ENCODE measurements at places on chromosomes 5 and 9. TPM values are rescaled to one million over a fixed set of nuclear protein-coding genes. Genes with fewer than 3 reads are reported as not detected.

Gene PCSK1
- total RNA-seq = not detected

Gene SLC36A3
- not detected for total RNA-seq

Gene ZNG1E
- 32.7 TPM for total RNA-seq

Gene FRRS1L
- 0.30 TPM for total RNA-seq

Gene CTXN3
- total RNA-seq = not detected

Gene PAX5
- not detected for total RNA-seq

Gene FOXD4L5
- total RNA-seq = 0.27 TPM

Gene CREB3
- 51.5 TPM for total RNA-seq

Gene POU5F2
- 0.35 TPM for total RNA-seq

Gene RASEF
- total RNA-seq = 0.33 TPM

DNA sequence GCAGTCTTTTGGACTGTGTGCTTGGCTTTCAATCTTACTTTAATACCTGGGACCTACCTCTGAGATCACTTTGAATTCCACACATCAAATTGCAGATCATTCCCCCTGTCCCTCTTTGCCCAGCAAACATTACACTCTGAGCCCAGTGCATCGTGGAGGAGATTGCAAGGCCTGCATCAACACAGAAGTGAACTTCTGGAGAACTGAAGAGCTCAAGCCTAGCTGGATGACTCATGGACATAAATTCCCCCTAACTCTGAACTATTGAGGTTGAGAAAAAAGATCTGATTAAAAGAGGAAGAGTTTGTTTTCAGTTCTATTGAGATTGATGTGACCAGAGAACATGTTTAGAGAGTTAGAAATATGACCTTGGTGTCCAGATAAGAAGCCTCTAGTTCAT is 316.0 kb upstream of the DMAC1 start:
- H3K4me3 ChIP-seq = no peak overlapping the region
- H3K27ac ChIP-seq = no peak overlapping the region
- no peaks in the 10 kb centered on the region for H3K4me1 ChIP-seq
- no peaks in the 10 kb centered on the region for H3K36me3 ChIP-seq

- no peak overlapping the region for H3K27ac ChIP-seq
- no peaks in the 10 kb centered on the region for H3K27me3 ChIP-seq
- H3K4me1 ChIP-seq = no peaks in the 10 kb centered on the region
- no peak for DNase-seq
- H3K4me3 ChIP-seq = no peak overlapping the region
Measured at GRCh38 chr9:13020146-13021040, 245.6 kb downstream of the LURAP1L start.

DNA sequence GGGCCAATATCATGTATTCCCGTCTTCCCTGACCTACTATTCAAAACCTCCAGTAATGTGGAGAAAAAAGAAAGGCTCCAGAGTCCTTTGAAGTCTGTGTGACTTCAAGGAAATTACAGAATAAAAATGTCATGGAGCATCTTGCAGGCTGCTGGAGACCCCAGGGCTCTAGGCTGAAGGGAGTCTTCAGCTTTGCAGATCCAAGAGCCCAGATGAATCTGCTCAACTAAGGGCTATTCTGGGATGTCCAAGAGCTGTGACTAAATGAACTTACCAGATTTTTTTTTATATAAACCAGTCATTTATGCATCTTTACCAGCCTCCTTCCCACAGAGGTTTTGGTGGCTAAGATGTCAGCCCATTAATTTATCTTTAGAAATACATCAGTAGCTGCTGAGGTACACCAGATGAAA is 167.3 kb downstream of the MUSK start:
- H3K27me3 ChIP-seq = no peaks in the 10 kb centered on the region
- H3K27ac ChIP-seq = no peak overlapping the region
- no peak for DNase-seq
- no peaks in the 10 kb centered on the region for H3K4me1 ChIP-seq

- H3K4me3 ChIP-seq = no peak overlapping the region
- H3K36me3 ChIP-seq = no peaks in the 10 kb centered on the region
- no peak overlapping the region for H3K27ac ChIP-seq
- H3K27me3 ChIP-seq = no peaks in the 10 kb centered on the region
- no peak for DNase-seq
- H3K4me1 ChIP-seq = no peaks in the 10 kb centered on the region
Measured at GRCh38 chr9:110531776-110532175, 47.8 kb downstream of the SVEP1 start.

- peaks cover 97% of the 10 kb centered on the region for H3K27me3 ChIP-seq
- H3K4me1 ChIP-seq = no peaks in the 10 kb centered on the region
- no peak overlapping the region for H3K27ac ChIP-seq
- H3K4me3 ChIP-seq = peak overlapping the region; percentile 31
- H3K36me3 ChIP-seq = no peaks in the 10 kb centered on the region
Measured at GRCh38 chr5:155728857-155729683, 597.9 kb upstream of the SGCD start.

- no peaks in the 10 kb centered on the region for H3K36me3 ChIP-seq
- H3K27me3 ChIP-seq = no peaks in the 10 kb centered on the region
- H3K4me1 ChIP-seq = peaks cover 4% of the 10 kb centered on the region
- no peak overlapping the region for H3K4me3 ChIP-seq
Measured at GRCh38 chr5:125778791-125779190, 644.4 kb upstream of the GRAMD2B start.

DNA sequence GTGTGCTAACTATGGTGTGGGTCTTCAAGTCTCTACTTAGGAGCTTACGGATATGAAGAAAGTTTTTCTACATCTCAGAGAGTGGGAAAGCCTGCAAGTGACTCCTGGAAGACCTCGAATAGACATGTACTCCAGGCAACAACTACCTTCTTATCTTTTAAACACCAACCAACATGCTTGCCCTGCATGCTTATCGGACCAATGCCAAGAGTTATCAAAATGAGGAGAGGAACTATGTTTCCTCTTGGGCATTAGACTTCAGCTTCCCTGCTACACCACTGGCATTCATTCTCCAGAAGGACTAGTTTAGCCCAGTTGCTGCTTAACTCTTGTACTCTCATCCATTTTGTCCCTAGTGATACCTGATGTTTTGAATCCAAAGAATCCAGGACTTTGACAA is 74.7 kb upstream of the MAN2A1 start:
- no peaks in the 10 kb centered on the region for H3K4me1 ChIP-seq
- H3K27ac ChIP-seq = no peak overlapping the region
- no peaks in the 10 kb centered on the region for H3K36me3 ChIP-seq
- H3K27me3 ChIP-seq = no peaks in the 10 kb centered on the region
- no peak overlapping the region for H3K4me3 ChIP-seq

DNA sequence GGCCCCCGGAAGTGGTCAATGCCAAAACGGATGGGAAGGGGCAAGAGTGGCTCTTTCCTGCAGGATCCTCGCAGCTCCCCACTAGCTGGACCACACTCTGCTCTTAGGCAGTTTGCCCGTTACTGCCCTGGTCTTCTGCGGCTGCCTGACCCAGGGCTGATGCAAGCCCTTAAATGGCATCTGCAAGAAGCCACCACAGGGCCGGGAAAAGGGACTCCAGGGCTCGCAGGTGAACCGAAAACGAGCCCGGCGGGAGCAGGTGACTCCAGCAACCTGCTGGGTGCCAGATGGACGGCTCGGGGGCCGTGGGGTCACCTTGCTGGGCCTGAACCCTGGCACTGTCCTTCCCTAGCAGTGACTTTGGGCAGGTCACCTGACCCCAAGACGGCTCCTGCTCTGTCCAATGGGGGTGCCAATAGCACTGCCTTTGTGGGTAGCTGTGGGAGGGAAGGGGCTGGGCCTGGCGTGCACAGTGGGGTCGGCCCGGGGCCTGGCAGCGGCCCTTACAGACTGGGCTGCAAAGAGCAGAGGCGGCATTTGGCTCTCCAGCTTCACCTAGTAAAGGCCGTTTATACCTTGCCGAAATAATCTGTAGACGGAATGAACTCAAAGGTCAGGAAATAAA is 1.3 kb downstream of the TMEM250 start:
- H3K36me3 ChIP-seq = peaks cover 3% of the 10 kb centered on the region
- H3K4me1 ChIP-seq = peaks cover 13% of the 10 kb centered on the region
- peak overlapping the region; percentile 92 for H3K27ac ChIP-seq

- H3K27ac ChIP-seq = no peak overlapping the region
- peak; percentile 35 for DNase-seq
- H3K36me3 ChIP-seq = no peaks in the 10 kb centered on the region
- peak overlapping the region; percentile 35 for H3K4me3 ChIP-seq
- H3K27me3 ChIP-seq = peaks cover 88% of the 10 kb centered on the region
Measured at GRCh38 chr5:80569086-80569960, 757 bp downstream of the ANKRD34B start.

DNA sequence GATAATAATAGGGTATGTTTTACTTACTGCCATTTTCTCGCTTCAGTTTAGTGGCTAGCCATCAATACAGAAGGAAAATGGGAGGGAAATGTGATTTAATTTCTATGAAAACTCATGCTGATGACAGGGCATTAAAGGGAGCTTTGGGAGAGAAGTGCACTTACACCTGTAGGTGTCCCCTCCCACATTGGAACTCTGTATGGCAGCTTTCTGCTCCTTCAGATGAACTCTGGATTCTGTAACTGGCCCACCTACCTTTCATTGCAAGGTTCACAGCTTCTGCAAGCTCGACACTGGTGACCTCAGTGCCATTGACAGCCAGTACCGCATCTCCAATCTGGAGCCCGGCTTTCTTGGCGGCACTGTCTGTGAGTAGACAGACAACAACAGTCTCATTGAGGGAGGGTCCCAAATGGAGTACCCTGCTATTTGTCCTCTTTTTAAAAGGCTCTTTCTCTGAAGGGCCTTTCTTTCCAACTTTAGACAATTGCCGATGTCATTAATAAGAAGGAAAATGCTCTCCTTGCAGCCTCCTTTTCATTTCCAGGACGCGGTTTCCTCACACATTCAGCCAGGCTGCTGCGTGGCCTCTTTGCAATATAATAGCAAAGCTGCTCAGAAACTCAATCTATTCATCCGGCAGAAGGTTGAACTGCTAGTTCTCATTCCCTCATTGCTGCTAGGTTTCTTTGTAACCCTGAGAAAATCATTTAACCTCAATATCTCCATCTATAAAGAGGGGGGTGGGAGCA is 63.6 kb downstream of the NUDT12 start:
- DNase-seq = peak; percentile 9
- H3K4me3 ChIP-seq = no peak overlapping the region
- H3K36me3 ChIP-seq = no peaks in the 10 kb centered on the region

GRCh38 chr9:7117676-7118561 is 360.1 kb downstream of the KDM4C start:
- no peak overlapping the region for H3K27ac ChIP-seq
- peaks cover 8% of the 10 kb centered on the region for H3K4me1 ChIP-seq
- no peaks in the 10 kb centered on the region for H3K27me3 ChIP-seq
- H3K36me3 ChIP-seq = no peaks in the 10 kb centered on the region
- no peak for DNase-seq
- no peak overlapping the region for H3K4me3 ChIP-seq

- H3K27ac ChIP-seq = no peak overlapping the region
- no peaks in the 10 kb centered on the region for H3K4me1 ChIP-seq
- no peaks in the 10 kb centered on the region for H3K27me3 ChIP-seq
- H3K36me3 ChIP-seq = no peaks in the 10 kb centered on the region
- DNase-seq = no peak
Measured at GRCh38 chr5:78447775-78448424, 87.5 kb downstream of the SCAMP1 start.

DNA sequence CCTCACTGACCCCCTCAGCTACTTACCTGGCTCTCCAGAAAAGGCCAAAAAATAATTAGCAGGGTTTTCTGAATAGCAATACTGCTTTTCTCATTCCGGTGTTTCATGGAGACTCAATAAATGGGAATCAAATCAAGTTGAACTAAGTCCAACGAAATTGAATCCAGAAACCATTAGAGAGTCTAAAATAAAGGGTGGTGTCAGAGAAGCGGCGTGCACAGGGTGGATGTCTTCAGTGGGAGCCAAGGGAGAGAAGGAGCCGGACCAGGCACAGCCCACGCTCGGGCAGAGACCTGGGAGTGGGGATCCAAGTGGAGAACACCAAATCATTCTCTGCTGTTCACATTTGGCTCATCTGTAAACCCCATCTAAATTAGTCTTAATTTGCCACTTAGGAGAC is 40.2 kb upstream of the WWC1 start:
- H3K4me1 ChIP-seq = no peaks in the 10 kb centered on the region
- H3K4me3 ChIP-seq = no peak overlapping the region
- no peaks in the 10 kb centered on the region for H3K27me3 ChIP-seq
- H3K27ac ChIP-seq = no peak overlapping the region
- DNase-seq = no peak

DNA sequence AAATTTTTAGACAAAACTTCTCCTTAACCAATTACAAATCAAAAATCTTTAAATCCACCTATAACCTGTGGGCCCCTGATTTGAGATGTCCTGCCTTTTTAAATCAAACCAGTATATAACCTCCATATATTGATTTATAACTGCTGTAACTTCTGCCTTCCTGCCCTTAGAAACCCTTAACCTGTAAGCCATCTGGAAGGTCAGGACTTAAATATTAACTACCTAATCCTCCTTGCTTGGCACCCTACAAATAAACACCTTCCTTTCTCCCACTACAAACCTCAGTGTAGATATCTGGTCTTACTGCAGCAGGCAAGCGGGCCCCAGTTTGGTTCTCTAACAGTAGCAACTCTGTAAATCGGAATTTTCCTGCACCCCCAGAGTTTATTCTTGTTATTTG is 83.9 kb downstream of the MTREX start:
- H3K27ac ChIP-seq = no peak overlapping the region
- no peak for DNase-seq
- H3K4me3 ChIP-seq = no peak overlapping the region
- H3K36me3 ChIP-seq = peaks cover 8% of the 10 kb centered on the region

- H3K27ac ChIP-seq = no peak overlapping the region
- H3K36me3 ChIP-seq = no peaks in the 10 kb centered on the region
- no peak for DNase-seq
- no peak overlapping the region for H3K4me3 ChIP-seq
Measured at GRCh38 chr5:92560698-92561401, 1020.2 kb downstream of the NR2F1-AS1 start.

DNA sequence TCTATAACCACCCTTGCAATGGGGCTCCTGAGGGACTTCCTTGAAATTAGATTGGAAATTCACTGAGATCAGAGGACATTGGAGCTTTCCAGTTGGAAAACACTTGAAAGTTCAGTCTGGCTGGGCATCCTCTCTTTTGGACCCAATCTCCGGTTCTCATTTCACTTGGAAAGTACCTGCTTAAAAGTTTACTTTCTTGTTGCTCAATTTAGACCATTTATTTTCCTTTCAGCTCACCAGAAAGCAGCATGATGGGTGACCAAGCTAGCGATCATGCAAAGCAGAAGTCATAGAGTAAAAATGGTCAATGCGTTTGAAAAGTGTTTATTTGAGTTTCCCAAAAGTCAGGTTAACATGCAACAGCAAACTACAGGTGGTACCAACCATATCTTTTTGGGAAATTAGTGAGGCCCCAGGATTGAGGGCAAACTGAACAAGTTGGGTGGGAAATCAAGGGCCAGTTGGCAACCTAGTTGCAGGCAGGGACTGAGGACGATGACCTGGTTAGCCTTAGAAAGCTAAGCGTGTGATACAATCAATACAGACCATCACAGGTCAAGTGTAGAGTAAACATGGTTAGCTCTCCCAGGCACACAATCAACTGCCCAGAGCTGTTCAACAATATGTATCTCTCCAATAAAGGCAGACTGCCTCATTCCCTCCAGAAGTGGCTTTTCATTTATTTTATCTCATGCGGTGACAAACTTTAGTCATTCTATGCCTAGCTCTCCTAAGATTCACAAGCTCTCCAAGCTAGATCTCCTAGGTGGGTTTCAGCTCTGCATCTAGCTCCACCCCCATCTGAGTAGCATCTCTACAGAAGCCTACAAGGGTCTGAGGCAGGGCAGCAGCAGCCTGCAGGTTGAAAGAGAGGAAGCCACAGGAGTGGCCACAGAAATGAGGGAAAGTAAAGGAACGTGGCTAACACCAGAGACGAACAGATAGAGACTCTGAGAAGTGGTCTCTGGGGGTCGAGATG is 136.9 kb downstream of the UGCG start:
- no peak for DNase-seq
- no peak overlapping the region for H3K27ac ChIP-seq
- H3K36me3 ChIP-seq = no peaks in the 10 kb centered on the region
- no peaks in the 10 kb centered on the region for H3K27me3 ChIP-seq
- peaks cover 22% of the 10 kb centered on the region for H3K4me1 ChIP-seq
